ENCODE measurements at places on chromosomes 7 and 10.

GRCh38 chr10:20004087-20004523 lies 187.9 kb downstream of the PLXDC2 start:
- no peak for DNase-seq

DNA sequence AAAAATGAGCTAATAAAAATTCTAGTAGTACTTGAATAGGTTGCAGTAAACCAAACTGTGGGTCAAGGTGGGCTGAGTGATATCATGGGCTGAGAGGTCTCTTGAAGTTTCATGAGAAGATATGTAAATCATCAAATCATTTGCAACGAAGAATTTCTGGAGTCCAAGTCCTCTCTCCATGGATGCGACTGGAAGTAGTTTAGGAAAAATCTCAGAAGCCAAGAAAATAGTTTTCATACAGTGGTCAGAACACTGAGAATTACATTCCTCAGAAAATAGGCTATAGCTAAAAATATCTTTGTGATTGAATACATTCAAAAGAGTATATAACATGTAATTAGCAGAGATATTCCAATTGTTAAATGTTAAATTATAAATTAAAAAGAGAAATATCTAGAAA lies 3.6 kb upstream of the IFIT1 start:
- DNase-seq = no peak

GRCh38 chr7:94003446-94004023 lies 620 bp downstream of the BET1 start:
- DNase-seq = no peak

- DNase-seq = no peak
These were observed 94.7 kb upstream of the EFCAB10 start for GRCh38 chr7:105675934-105676371.

GRCh38 chr10:130236711-130237110 lies 100.5 kb downstream of the GLRX3 start:
- no peak for DNase-seq

DNA sequence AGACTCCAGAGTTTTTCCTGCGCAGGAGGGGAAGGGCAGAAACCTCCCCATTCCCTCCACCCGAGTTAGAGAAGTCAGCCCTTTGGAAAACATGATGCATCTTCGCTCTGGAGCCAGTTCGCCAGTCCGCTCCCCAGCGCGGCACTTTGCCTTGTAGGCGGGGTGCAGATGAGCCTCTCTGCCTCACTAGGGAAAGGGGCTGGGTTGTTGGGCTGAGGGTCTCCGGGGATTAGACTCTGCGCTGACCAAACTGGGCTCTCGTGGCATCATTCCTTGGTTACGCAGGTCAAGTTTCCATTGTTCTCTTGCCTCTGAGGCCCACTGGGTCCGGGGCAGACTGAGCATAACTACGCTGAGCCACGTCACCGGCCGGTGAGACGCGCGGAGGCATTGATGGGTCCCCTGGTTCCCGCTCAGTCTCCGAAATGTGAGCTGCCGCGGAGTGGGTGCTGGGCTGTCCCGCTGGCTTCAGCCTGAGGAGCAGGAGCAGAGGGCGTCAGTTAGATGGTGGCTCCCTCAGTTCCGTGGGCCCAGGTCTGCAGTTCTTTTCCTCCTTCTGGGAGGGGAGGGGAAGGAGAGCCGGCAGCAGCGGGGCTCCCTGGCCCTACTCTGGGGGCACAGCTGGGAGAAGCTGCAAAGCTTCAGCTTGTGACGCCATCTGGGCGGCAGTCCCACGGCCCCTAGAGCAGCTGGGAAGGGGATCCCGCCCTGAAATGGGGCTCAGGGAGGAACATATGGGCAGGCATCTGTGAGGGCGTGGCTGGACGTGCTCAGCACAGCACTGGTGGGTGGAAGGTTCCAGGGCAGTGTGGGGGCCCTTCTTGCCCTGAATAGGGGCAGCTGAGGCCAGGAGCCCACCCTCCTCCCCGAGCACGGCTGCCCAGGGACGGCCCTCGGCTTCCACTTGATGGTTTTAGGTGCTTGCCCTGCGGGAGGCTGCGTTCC lies 121.3 kb upstream of the BTBD16 start:
- DNase-seq = no peak

Data from activated naive CD8-positive, alpha-beta T cell treated with anti-CD3 and anti-CD28 coated beads, Interleukin-2, amount 50 U/mL, for 16 hours (primary cell).